Vagina (tissue), 2 donors: ENCODE measurements at places on chromosomes 2 and 18. TPM values are rescaled to one million over a fixed set of nuclear protein-coding genes. Genes with fewer than 3 reads are reported as not detected.

DNA sequence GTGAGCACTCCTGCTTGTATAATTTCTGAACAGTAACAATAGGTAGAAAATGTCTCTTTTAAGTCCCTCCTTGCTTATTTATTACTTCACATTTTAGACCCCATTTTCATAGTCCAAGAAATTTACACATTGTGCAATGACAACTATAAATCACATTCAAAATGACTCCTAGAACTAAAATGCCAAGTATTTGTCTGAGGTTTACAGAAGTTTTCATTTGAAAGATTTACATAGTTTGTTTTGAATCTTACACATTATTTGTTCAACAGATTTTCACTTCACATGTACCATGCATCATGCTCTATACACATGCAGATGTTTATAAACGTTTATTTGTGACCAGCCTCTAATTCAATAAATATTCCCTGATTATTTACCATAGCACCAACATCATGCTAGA is 15.7 kb upstream of the TRIB2 start:
- H3K4me3 ChIP-seq = no peak overlapping the region
- no peaks in the 10 kb centered on the region for H3K36me3 ChIP-seq
- no peaks in the 10 kb centered on the region for H3K27me3 ChIP-seq
- peaks cover 36% of the 10 kb centered on the region for H3K4me1 ChIP-seq

DNA sequence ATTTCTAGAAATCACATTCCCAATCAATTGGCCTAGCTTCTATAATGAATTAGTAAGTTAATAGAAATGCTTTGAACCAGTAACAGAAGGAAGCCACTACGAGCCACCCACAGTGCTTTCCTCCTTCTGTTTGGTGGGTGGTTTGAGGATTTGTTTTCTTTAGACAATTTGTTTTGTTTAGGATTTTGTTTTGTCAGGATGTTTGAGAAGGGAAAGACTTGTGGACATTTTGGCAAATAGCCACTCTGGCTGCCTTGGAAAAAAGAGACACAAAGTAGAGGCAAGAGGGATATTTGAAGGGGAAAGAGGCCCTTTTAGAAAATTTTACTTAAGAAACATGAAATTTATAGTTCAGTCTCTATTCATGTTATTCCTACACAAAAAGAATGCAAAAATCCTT is 47.7 kb downstream of the TANK start:
- no peak overlapping the region for H3K27ac ChIP-seq
- H3K4me1 ChIP-seq = no peaks in the 10 kb centered on the region
- no peaks in the 10 kb centered on the region for H3K27me3 ChIP-seq
- peaks cover 21% of the 10 kb centered on the region for H3K36me3 ChIP-seq

- H3K36me3 ChIP-seq = no peaks in the 10 kb centered on the region
- no peaks in the 10 kb centered on the region for H3K4me1 ChIP-seq
- H3K27me3 ChIP-seq = no peaks in the 10 kb centered on the region
- H3K4me3 ChIP-seq = no peak overlapping the region
- DNase-seq = no peak
Measured at GRCh38 chr2:98377544-98377943, 31.3 kb downstream of the CNGA3 start.

GRCh38 chr2:173791502-173791901 is 173.7 kb downstream of the SP3 start:
- no peaks in the 10 kb centered on the region for H3K27me3 ChIP-seq
- no peak overlapping the region for H3K27ac ChIP-seq
- H3K4me3 ChIP-seq = no peak overlapping the region
- H3K4me1 ChIP-seq = no peaks in the 10 kb centered on the region

GRCh38 chr2:171293661-171294060 is 133.0 kb upstream of the TLK1 start:
- DNase-seq = no peak
- no peaks in the 10 kb centered on the region for H3K4me1 ChIP-seq
- no peaks in the 10 kb centered on the region for H3K36me3 ChIP-seq
- H3K27ac ChIP-seq = no peak overlapping the region
- no peaks in the 10 kb centered on the region for H3K27me3 ChIP-seq

DNA sequence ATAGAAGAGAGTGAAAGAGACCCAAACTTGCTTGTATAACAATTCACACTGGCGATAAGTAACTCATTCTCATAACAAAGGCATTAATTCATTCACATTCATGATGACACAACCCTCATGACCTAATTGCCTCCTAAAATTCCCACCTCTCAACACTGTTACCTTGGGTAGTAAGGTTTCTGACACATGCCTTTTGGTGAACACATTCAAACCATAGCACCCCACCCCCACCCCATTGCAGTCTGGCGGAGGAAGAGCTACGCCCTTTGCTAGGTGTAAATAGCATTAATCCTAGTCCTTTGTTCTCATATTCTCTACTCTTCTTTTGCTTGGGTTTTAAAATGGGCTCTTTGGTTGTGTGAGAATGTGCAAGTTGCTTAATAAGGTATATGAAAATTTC is 361.5 kb downstream of the DSEL start:
- H3K27me3 ChIP-seq = no peaks in the 10 kb centered on the region
- no peak overlapping the region for H3K4me3 ChIP-seq
- no peak overlapping the region for H3K27ac ChIP-seq
- H3K36me3 ChIP-seq = no peaks in the 10 kb centered on the region
- no peak for DNase-seq

GRCh38 chr2:105490204-105490603 is 91.4 kb upstream of the FHL2 start:
- no peaks in the 10 kb centered on the region for H3K36me3 ChIP-seq
- no peak overlapping the region for H3K27ac ChIP-seq

The SLC9A2 gene
- not detected for total RNA-seq

The CNDP1 gene
- 9.8 TPM for total RNA-seq
